ENCODE measurements at places on chromosomes 5 and 9. TPM values are rescaled to one million over a fixed set of nuclear protein-coding genes. Genes with fewer than 3 reads are reported as not detected.
A peak's percentile ranks its signal among the peaks of the same experiment; 100 is the strongest.

DNA sequence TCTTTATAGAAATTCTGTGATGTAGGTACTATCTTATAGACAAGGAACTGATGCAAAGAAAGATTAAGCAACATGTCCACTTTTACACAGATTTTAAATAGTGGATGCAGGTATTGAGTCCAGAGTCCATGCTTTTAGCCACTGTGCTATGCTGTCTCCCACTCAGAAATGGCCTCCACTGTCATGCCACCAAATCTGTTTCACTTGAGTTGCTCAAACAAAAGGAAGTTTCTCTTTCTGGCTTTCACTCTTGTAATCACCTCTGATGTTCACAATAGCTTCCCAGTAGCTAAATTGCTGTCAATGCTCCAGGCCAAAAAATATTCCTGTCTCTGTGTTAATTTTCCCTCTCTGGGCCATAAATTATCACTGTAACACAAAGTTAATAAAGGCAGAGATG, 77.0 kb upstream of the RASA1 start:
- no peak for DNase-seq

DNA sequence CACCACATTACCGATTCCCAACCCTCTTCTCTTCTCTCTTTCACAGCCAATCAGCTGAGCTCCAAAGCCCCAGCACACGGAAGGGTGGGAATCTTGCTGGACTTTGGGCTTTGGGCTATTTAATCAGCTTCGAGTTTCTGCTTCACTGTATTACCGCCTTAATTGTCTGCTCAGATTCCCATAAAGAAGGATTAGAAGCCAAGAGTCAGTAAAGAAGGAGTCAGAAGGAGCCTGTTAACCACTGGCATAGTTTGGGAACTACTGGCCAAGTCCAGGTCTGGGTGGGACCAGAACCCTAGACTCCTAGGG, 4.4 kb downstream of the SPRY4 start:
- DNase-seq = no peak

GRCh38 chr9:107866711-107867311, 377.2 kb upstream of the KLF4 start:
- DNase-seq = no peak

The CAMK4 gene
- 39.0 TPM for total RNA-seq

GRCh38 chr9:42386477-42386876, 203.0 kb downstream of the SPATA31A6 start:
- DNase-seq = no peak

DNA sequence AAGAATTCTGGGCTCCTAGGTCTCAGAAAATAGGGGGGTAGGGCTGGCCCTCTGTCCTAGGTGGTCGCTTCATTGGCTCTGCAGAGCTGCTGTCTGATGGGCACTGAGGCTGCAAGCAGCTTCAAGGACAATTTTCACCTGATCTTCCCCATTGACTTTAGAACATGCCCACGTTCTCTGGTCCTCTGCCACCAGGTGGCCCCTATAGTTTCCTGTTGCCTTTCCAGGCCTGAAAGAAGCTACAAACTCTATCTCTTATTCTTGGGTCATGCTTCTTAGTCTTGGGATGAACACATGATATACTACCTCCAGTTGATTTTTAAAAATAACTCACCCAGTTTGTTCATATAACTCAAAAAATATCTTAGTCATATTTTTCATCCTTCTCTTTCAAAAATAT, 26.3 kb downstream of the SPZ1 start:
- DNase-seq = peak; percentile 17

GRCh38 chr5:82445726-82446335, 167.7 kb upstream of the RPS23 start:
- no peak for DNase-seq
